DND-41 (cell line): ENCODE measurements at places on chromosomes 5 and 9.

DNA sequence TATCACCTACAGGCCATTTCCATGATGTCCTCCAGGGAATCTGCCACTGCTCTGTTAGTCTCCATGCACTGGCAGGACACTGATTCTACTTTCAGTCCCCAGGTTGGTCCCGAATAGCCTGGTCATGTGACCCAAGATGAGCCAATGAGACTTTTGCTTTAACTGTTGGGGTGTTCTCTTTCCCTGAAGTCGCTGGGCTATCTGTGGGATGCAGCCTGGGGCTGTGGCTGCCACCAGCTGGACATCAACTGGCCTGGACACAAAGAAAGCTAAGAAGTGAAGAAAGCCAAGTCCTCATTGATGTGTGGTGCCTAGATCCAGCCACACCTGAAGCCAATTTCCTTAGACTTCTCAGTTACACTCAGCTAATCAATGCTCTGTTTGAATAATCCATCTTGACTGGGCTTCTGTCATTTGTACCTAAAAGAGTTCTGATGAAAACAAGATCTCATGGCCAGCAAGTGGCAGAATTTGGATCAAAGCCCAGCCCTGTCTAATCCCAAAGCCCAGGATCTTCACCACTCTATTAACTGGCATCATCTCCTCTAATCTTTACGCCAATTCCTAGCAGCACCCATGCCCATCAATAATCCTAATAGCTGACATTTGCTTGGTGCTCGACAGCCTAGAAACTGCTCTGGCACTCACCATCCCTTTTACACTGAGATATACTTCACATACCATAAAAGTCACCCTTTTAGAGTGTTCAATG is 37.0 kb downstream of the SH3PXD2B start:
- no peak overlapping the region for H3K27ac ChIP-seq
- no peaks in the 10 kb centered on the region for H3K27me3 ChIP-seq
- no peak for DNase-seq
- no peak overlapping the region for H3K4me3 ChIP-seq
- no peaks in the 10 kb centered on the region for H3K36me3 ChIP-seq
- H3K4me1 ChIP-seq = peaks cover 14% of the 10 kb centered on the region

- DNase-seq = no peak
- 0 out of 2 replicates have a peak overlapping the region, but pooled peaks have one; percentile 14 for H3K27ac ChIP-seq
- H3K27me3 ChIP-seq = no peaks in the 10 kb centered on the region
Measured at GRCh38 chr5:158320178-158320674, 461.3 kb upstream of the CLINT1 start.

DNA sequence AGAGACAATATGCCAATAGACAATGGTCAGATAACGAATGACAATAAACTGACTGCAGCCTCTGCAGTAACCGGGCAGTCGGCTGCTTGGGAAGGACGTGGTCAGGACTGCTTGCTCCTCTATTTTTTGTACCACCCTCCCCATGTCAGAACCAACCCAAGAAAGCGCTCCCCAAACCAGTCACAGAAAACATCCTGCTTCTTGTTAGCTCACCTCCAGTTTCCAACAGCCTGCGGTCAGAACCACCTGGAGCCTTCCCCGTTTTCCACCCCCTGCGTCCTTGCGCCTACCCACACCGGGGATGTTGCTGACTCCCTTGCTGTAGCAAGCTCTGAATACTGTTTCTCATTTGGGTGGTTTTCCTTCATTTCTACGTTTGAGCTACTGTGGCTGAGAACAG is 1.7 kb upstream of the MRNIP start:
- no peak overlapping the region for H3K4me3 ChIP-seq
- no peak for DNase-seq
- peaks cover 31% of the 10 kb centered on the region for H3K36me3 ChIP-seq
- H3K27me3 ChIP-seq = no peaks in the 10 kb centered on the region
- no peak overlapping the region for H3K27ac ChIP-seq

DNA sequence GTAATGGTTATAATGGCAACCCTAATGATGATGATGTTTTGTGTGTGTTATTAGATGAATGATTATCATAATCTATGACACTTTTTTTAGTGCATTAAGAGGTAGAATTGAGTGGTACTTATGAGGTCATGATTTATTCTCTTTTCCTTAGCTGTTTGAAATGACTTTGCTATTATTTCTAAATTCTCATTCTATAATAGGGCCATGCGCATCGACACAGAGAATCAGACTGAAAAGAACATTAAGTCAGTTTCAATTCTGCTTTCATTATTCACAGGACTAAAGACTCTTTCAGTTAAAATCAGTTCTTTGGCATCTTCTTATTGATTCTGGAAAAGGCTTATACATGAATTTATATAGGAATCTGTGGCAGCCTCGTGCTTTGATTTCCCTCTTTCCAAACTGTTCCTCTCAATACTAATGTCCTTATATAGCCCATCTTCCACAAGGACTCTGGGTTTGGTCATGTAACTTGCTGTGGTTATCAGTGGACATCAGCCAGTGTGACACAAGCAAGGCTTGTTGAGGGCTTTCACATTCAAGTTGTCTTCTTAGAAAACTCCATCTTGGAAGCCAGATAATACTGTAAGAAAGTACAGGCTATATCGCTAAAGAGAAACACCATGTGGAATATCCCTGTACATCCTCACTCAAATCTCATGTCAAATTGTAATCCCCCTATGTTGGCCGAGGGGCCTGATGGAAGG is 140.3 kb upstream of the CHD1 start:
- H3K4me3 ChIP-seq = no peak overlapping the region
- DNase-seq = no peak
- no peaks in the 10 kb centered on the region for H3K4me1 ChIP-seq
- H3K36me3 ChIP-seq = no peaks in the 10 kb centered on the region
- H3K27me3 ChIP-seq = peaks cover 4% of the 10 kb centered on the region
- no peak overlapping the region for H3K27ac ChIP-seq

- no peak for DNase-seq
- no peaks in the 10 kb centered on the region; the same call in 1 of the 2 replicates for H3K4me1 ChIP-seq
- H3K36me3 ChIP-seq = no peaks in the 10 kb centered on the region
- no peaks in the 10 kb centered on the region for H3K27me3 ChIP-seq
Measured at GRCh38 chr5:59151162-59151889, 568.5 kb downstream of the RAB3C start.

DNA sequence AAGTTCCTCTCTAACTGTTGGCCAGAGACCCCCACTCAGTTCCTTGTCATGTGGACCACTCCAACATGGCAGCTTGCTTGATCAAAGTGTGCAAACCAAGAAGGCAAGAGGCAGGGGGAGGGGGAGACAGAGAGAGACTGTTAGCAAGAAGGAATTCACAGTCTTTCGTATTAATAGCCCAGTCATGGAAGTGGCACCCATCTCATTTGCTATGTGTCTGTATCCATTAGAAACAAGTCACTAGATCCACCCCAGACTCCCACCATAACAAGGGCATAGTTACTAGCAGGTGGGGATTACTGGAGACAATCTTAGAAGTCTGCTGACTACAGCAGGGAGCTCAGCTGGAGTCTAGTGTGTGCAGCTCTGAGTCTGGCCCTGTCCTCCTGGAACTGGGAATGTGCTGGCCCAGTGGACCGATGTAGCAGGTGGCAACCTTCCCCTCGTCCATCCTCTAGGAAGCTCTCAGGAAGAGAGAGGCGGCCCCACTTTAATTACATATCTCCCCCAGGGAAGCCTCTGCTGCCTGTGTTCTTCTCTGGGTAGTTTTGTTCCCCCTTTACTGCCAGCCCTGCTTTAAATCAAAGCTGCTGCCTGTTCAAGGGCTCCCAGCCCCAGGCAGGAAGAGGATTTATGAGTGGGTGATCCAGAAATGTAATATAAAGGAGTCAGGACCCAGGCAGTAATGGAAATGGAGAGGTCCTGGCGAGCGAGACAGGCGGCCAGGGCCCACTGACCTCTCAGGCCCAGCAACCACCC is 47.8 kb upstream of the ALDH1B1 start:
- H3K4me1 ChIP-seq = no peaks in the 10 kb centered on the region
- DNase-seq = no peak
- H3K27ac ChIP-seq = no peak overlapping the region

DNA sequence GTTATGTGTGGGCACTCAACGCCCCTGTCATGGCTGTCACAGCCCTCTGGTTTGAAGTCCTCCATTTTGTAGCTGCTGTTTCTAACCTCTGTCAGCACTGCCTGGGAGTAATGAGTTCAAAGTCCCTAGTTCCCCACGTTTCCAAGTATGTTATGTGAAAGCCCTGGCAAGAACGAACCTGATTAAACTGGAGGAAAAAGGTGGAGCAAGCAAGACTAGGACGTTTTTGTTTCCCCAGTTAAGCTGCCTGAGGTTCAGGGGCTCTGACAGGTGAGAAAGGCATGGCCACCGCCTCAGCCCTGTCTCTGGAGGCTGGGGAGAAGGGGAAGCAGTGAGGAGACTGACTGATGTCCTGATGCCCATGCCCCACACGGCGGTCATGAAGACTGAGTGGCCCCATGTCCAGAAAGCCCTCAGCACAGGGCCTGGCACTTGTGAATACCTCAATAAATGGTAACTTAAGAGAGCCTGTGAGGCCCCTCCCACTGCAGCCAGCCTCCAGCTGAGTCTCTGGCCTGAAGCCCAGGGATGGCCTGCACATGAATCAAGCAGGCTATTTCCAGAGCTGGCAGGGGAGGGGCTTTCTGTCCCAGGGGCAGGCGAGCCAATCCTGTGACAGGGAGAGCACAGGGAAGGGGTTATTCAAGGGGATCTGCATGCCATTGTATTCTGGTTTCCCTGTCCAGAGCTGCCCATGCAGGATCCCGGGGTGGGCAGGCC is 61.8 kb downstream of the PFDN1 start:
- peaks cover 33% of the 10 kb centered on the region for H3K36me3 ChIP-seq
- no peak overlapping the region for H3K4me3 ChIP-seq
- no peaks in the 10 kb centered on the region for H3K4me1 ChIP-seq
- H3K27me3 ChIP-seq = no peaks in the 10 kb centered on the region
- no peak overlapping the region for H3K27ac ChIP-seq

DNA sequence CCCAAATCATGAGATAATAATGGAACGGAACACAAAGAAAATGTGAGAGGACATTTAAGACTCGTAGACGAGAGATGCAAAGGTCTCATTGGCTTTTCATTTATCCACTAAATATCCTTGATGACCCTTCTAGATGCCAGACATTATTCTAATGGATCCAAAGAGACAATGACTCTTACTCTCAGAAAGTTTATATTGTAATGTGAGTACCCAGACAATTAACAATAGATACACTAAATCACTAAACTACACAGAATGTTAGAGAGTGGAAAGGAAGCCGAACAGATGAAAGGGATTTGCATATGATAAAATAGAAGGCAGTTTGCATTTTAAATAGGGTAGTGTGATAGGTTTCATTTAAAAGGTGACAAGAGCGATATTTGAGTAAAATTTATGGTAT is 973.3 kb downstream of the TAF11L14 start:
- H3K36me3 ChIP-seq = no peaks in the 10 kb centered on the region
- H3K27ac ChIP-seq = no peak overlapping the region
- no peaks in the 10 kb centered on the region for H3K4me1 ChIP-seq
- H3K4me3 ChIP-seq = no peak overlapping the region
- DNase-seq = no peak

GRCh38 chr5:160427607-160428006 is 6.0 kb downstream of the PTTG1 start:
- DNase-seq = no peak
- H3K27ac ChIP-seq = no peak overlapping the region
- H3K4me3 ChIP-seq = no peak overlapping the region
- H3K4me1 ChIP-seq = peaks cover 39% of the 10 kb centered on the region
- H3K36me3 ChIP-seq = peaks cover 68% of the 10 kb centered on the region
- H3K27me3 ChIP-seq = no peaks in the 10 kb centered on the region

- no peaks in the 10 kb centered on the region for H3K4me1 ChIP-seq
- no peaks in the 10 kb centered on the region for H3K27me3 ChIP-seq
- H3K4me3 ChIP-seq = no peak overlapping the region
- H3K27ac ChIP-seq = no peak overlapping the region
- no peak for DNase-seq
Measured at GRCh38 chr9:96281641-96282040, 20.3 kb downstream of the HSD17B3 start.

GRCh38 chr5:6758236-6758635 is 45.0 kb downstream of the TENT4A start:
- H3K4me1 ChIP-seq = no peaks in the 10 kb centered on the region
- no peaks in the 10 kb centered on the region for H3K27me3 ChIP-seq
- peaks cover 59% of the 10 kb centered on the region for H3K36me3 ChIP-seq
- no peak overlapping the region for H3K27ac ChIP-seq
- no peak for DNase-seq

GRCh38 chr9:3262826-3263529 is 262.8 kb downstream of the RFX3 start:
- H3K36me3 ChIP-seq = peaks cover 5% of the 10 kb centered on the region
- no peak for DNase-seq
- H3K4me1 ChIP-seq = no peaks in the 10 kb centered on the region
- H3K27ac ChIP-seq = no peak overlapping the region

- DNase-seq = peak; percentile 31
- no peak overlapping the region for H3K4me3 ChIP-seq
- no peaks in the 10 kb centered on the region for H3K27me3 ChIP-seq
- H3K4me1 ChIP-seq = no peaks in the 10 kb centered on the region
Measured at GRCh38 chr9:137490532-137491186, 31.5 kb upstream of the NSMF start.

GRCh38 chr5:56838409-56839039 is 23.2 kb downstream of the MAP3K1 start:
- H3K4me3 ChIP-seq = no peak overlapping the region
- H3K4me1 ChIP-seq = peaks cover 5% of the 10 kb centered on the region
- DNase-seq = no peak
- no peak overlapping the region for H3K27ac ChIP-seq
- H3K27me3 ChIP-seq = no peaks in the 10 kb centered on the region

GRCh38 chr5:101717721-101718120 is 578.4 kb downstream of the SLCO4C1 start:
- no peak overlapping the region for H3K27ac ChIP-seq
- no peak overlapping the region for H3K4me3 ChIP-seq
- H3K36me3 ChIP-seq = no peaks in the 10 kb centered on the region
- H3K4me1 ChIP-seq = no peaks in the 10 kb centered on the region
- H3K27me3 ChIP-seq = no peaks in the 10 kb centered on the region

GRCh38 chr5:178287091-178287790 is 54.6 kb upstream of the PHYKPL start:
- no peaks in the 10 kb centered on the region for H3K36me3 ChIP-seq
- H3K4me3 ChIP-seq = no peak overlapping the region
- DNase-seq = no peak

- H3K4me1 ChIP-seq = peaks cover 28% of the 10 kb centered on the region
- H3K36me3 ChIP-seq = no peaks in the 10 kb centered on the region
- H3K4me3 ChIP-seq = peak within 1 kb of the TSS; percentile 82
- H3K27me3 ChIP-seq = no peaks in the 10 kb centered on the region
- H3K27ac ChIP-seq = peak within 1 kb of the TSS; percentile 41
Measured at GRCh38 chr5:74865804-74866595, at the start of gene FAM169A. TSS of gene FAM169A (minus strand) at chr5:74866387. CDS start at chr5:74841676, 24,711 bp downstream.

- peaks cover 31% of the 10 kb centered on the region for H3K36me3 ChIP-seq
- H3K27me3 ChIP-seq = no peaks in the 10 kb centered on the region
- H3K4me1 ChIP-seq = no peaks in the 10 kb centered on the region
- DNase-seq = no peak
Measured at GRCh38 chr9:77752554-77752953, 104.4 kb upstream of the GNA14 start.

DNA sequence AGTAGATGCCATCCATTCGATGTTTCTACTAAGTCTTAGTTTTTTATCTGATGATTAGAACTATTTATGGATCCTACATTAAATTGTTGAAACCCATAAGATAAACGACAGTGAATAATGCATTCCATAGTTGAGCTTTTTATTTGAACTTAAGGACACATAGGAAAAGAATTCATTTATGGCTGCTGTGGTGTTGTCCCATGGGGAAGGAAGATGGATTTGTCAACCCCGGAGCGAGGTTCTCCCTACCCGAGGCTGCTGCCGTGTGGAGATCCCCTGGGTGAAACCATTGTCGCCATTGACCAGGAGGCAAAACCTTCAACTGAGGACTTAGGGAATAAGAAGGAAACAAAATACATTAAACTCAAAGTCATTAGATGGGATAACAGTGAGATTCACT is 146.7 kb downstream of the PRDM6 start:
- no peak overlapping the region for H3K27ac ChIP-seq
- H3K4me1 ChIP-seq = no peaks in the 10 kb centered on the region
- H3K4me3 ChIP-seq = no peak overlapping the region
- no peak for DNase-seq
